Activated naive CD8-positive, alpha-beta T cell treated with anti-CD3 and anti-CD28 coated beads, Interleukin-2, amount 10 ng/mL, durations not matched to agents 7 days and 5 days (primary cell): ENCODE measurements at places on chromosomes 13 and 19. TPM values are rescaled to one million over a fixed set of nuclear protein-coding genes. Genes with fewer than 3 reads are reported as not detected.

DNA sequence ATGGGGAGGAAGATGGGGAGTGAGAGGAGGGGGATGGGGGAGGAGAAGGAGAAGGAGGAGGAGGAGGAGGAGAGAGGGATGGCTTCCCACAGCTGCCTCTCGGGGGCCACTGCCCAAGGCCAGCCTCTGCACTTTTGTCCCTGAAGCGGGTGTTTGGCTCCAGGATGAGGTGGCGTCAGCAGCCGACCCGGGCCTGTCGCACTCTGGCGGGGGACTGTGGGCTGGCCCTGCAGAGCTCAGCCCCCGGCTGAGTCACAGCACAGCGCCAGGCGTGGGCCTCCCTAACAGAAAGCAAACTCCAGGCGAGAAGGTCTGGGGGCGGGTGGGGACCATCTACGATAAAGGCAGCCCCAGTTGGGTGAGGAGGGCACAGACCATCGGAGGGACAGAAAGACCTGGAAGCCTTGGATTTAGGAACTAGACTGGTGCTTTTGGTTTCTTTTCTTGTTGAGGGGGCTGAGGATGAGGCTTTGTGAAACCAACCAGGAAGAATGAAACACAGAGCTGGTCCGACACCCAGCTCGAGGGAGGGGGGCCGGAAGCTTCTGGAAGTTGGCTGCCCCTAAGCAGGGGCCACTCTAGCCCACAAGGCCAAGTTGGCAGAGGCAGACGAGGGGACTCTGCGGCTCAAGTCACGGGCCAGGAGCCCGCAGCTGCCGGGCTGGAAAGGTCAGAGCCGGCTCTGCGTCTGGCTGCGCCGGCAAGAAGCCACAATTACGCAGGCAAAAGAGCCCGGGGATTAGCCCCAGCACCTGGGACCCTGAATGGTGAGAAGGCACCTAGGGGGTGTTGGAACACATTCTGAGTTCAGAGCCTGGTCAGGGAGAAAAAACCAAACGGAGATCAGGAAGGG, 18.2 kb downstream of the LSM4 start:
- peak; percentile 82 for DNase-seq
- peak overlapping the region; percentile 93 for H3K27ac ChIP-seq
- peaks cover 29% of the 10 kb centered on the region for H3K4me1 ChIP-seq
- H3K27me3 ChIP-seq: no peaks in the 10 kb centered on the region
- H3K4me3 ChIP-seq: peak overlapping the region; percentile 90

- H3K4me3 ChIP-seq: no peak overlapping the region
- H3K36me3 ChIP-seq: peaks cover 28% of the 10 kb centered on the region
- H3K4me1 ChIP-seq: peaks cover 17% of the 10 kb centered on the region
- DNase-seq: no peak
Observed at GRCh38 chr13:51397262-51397941, 55.4 kb downstream of the INTS6 start.

DNA sequence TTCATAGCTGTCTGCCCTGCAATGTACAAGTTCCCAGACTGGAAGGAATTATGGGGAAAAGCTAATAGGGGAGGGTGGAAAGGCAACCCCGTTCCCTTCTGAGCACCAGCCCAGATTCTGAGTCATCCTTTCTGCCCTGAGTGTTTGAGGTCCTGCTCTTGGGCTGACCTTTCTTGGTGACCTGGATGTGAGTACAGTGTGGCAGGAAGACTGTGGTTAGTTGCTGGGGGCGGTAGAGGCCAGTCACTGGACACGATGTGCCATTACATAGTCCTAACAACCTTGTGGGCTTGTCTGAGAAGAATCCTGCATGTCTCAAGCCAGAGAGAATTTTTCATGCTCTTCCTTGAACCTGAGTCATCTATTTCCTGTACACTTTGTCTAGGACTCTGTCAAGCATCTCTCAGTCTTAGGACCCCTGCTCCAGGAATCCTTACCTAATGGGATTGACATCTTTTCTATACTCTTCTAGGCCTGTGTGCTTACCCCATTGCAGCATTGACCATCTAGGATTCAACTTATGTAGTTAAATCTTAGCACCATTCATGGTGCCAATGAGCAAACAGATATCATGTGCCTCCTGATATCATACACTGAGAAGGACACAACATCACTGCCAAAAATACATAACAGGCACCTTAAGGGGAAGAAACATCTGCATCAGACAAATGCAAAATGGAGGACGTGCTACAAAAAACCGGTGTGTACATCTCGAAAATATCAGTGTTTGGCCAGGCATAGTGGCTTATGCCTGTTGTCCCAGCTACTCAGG, 8.1 kb upstream of the ANGPTL4 start:
- no peak overlapping the region for H3K27ac ChIP-seq
- peaks cover 13% of the 10 kb centered on the region for H3K4me1 ChIP-seq
- DNase-seq: no peak
- peaks cover 20% of the 10 kb centered on the region for H3K27me3 ChIP-seq

SHISA2 gene
- 1.1 TPM for total RNA-seq

DNA sequence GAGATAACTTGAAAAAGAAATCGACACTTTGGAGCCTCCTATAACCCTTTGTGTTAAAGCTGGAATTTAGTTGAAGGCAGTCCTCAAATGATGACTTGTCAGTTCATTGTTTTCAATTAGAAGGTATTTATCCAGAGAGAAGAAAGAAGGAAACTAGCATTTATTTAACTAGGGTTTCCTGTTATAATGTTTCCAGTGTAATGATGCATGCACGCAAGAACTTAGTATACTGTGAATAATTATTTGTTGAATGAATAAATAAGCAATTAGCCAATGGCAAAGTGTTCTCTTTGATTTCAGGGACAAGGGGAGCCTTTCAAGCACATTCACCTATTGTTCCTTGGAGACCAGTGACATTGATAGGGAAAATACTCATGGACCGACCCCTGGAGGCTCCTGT, 307.4 kb downstream of the KLF5 start:
- H3K27ac ChIP-seq: no peak overlapping the region
- H3K36me3 ChIP-seq: no peaks in the 10 kb centered on the region
- H3K27me3 ChIP-seq: peaks cover 3% of the 10 kb centered on the region
- H3K4me1 ChIP-seq: no peaks in the 10 kb centered on the region

SOX1 gene
- not detected for total RNA-seq

GRCh38 chr19:18297308-18297707, 15.9 kb upstream of the JUND start:
- no peaks in the 10 kb centered on the region for H3K27me3 ChIP-seq
- peaks cover 41% of the 10 kb centered on the region for H3K4me1 ChIP-seq

GRCh38 chr13:26759907-26760831, at the start of gene GPR12:
GPR12 (minus strand) TSS chr13:26760786; CDS start chr13:26759827, 959 bp downstream.
- H3K27ac ChIP-seq: no peak within 1 kb of the TSS
- no peak for DNase-seq
- peaks cover 5% of the 10 kb centered on the region for H3K4me1 ChIP-seq
- peak within 1 kb of the TSS; percentile 61 for H3K4me3 ChIP-seq
- H3K27me3 ChIP-seq: peaks cover 62% of the 10 kb centered on the region

GRCh38 chr19:53818756-53819155, 5.4 kb downstream of the NLRP12 start:
- peaks cover 5% of the 10 kb centered on the region for H3K27me3 ChIP-seq
- no peak overlapping the region for H3K4me3 ChIP-seq
- H3K4me1 ChIP-seq: no peaks in the 10 kb centered on the region
- H3K27ac ChIP-seq: no peak overlapping the region
- H3K36me3 ChIP-seq: no peaks in the 10 kb centered on the region

GRCh38 chr13:112840472-112841302, 128.3 kb upstream of the MCF2L start:
- H3K36me3 ChIP-seq: peaks cover 6% of the 10 kb centered on the region
- H3K4me3 ChIP-seq: no peak overlapping the region
- no peaks in the 10 kb centered on the region for H3K4me1 ChIP-seq
- peak; percentile 18 for DNase-seq
- H3K27ac ChIP-seq: no peak overlapping the region

DNA sequence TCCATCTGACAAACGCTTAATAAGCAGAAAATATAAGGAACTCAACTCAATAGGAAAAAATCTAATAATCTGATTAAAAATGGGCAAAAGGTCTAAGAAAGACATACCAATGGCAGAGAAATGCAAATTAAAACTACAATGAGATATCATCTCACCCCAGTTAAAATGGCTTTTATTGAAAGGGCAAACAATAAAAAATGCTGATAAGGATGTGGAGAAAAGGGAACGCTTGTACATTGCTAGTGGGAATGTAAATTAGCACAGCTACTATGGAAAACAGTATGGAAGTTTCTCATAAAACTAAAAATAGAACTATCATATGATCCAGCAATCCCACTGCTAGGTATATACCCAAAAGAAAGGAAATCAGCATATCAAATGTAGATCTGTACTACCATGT, 508.8 kb upstream of the GPC6 start:
- H3K27me3 ChIP-seq: no peaks in the 10 kb centered on the region
- no peak for DNase-seq
- H3K4me1 ChIP-seq: no peaks in the 10 kb centered on the region
- H3K36me3 ChIP-seq: no peaks in the 10 kb centered on the region
- no peak overlapping the region for H3K4me3 ChIP-seq

- H3K4me1 ChIP-seq: peaks cover 35% of the 10 kb centered on the region
- H3K27me3 ChIP-seq: peaks cover 5% of the 10 kb centered on the region
- peak overlapping the region; percentile 31 for H3K4me3 ChIP-seq
Observed at GRCh38 chr19:6060600-6061375, 49.5 kb downstream of the RFX2 start.

- peak; percentile 49 for DNase-seq
- H3K4me3 ChIP-seq: peak overlapping the region; percentile 52
- H3K27ac ChIP-seq: peak overlapping the region; percentile 28
- H3K36me3 ChIP-seq: no peaks in the 10 kb centered on the region
Observed at GRCh38 chr19:3671680-3672574, 28.3 kb downstream of the PIP5K1C start.

- peaks cover 2% of the 10 kb centered on the region for H3K36me3 ChIP-seq
- no peak overlapping the region for H3K4me3 ChIP-seq
- H3K27me3 ChIP-seq: no peaks in the 10 kb centered on the region
Observed at GRCh38 chr13:100298691-100299090, 209.8 kb downstream of the PCCA start.
